ENCODE measurements at places on chromosomes 7 and 10.

GRCh38 chr10:27717861-27718260, 27.8 kb downstream of the MKX start:
- no peak for DNase-seq

GRCh38 chr7:47361236-47361635, 220.7 kb downstream of the TNS3 start:
- DNase-seq, result no peak

DNA sequence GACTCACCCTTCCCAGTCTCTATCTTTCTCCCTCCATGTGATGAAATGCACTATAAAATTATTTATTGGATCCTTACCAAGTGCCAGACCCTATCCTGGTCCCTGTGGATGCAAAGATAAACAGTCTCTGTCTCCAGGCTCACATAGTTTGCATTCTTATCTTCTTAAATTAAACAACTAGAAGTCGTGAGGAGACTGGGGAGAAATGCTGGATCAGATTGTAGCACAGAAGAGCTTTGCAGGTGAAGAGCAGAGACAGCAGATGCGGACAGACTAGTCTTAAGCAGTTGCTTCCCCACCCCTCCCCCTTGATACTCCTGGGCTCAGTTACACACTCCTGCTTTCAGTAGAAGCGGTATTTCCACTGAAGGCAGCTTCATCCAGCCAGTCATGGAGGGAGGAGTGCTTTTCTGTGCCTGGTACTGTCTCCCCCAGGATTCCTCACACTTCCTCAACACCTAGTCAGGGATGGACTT, 20.8 kb upstream of the CDK1 start:
- DNase-seq, result no peak

DNA sequence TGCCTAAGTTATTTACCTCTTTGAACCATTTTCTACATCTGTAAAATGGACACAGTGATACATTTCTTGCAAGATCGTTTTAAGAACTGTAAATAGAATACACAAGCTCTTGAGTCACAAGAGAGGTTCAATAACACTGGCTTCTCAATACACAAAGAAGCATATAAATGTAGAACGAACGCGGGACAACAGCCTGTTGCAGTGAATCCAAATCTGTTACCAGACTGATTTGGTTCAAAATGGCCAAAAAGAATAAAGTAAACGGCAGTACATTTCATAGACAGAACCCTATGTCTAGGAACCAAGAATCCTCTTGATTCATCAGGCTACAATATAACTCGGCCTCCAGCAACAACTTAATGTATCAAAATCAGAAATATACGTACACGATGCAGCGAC, 701 bp downstream of the MTPAP start:
- no peak for DNase-seq

DNA sequence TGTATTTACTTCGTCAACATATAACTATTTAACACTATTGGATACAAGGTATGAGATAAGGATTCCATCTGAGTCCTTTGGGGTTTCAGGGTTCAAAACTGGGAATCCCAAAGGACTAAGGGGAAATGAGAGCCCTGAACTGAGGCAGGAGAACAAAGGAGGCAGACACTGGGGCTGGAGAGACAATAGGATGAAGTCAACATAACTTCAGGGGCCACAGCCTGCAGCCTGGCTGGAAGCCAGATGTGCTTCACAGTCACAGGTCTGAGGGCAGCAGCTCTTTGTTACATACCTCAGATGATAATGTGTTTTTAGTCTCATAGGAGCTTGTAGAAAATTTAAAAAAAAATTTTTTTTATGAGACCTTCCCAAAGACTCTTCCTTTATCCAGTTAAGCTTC, 73.3 kb downstream of the NRF1 start:
- DNase-seq, result no peak

GRCh38 chr7:88437132-88437531, 130.4 kb upstream of the STEAP4 start:
- DNase-seq, result no peak
